Right renal pelvis (tissue), 4 donors: ENCODE measurements at places on chromosomes 1 and 21. TPM values are rescaled to one million over a fixed set of nuclear protein-coding genes. Genes with fewer than 3 reads are reported as not detected.

- no peak for DNase-seq
These were observed 324.4 kb downstream of the AJAP1 start for GRCh38 chr1:4978660-4979390.

DNA sequence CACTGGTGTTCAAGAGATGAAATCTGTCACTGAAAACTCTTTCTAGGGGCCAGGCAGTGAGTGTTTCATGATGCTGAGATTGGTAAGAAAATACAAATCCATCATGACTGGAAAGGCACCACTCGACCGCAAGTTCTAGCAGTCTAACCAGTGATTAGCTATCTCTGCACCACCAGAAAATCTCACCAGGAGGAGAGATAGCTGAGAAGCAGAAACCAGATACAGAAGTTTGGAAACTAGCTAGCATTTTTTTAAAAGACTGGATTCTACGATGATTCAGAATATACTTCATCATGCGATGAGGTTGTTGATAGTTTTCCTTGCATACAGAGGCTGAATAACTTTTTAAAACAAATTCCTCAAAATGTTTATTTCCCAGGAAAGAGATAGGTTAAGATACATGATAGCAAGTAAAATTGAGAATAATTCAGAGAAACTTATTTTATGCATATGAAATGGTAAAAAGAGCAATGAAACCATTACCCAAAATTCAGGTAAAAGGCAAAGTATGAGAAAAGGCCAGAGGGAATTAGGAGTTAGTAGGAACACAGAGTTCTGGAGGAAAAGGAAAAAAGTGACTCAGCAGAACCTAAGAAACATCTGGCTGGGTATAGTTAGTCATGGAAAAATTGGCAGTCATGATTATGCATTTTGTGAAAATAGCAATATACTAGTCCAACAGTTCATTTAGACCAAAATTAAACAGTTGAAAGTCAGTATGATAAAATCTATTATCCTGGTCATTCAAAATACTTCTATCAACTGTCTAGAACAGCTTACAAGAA lies 3.3 kb upstream of the F3 start:
- DNase-seq = no peak

DNA sequence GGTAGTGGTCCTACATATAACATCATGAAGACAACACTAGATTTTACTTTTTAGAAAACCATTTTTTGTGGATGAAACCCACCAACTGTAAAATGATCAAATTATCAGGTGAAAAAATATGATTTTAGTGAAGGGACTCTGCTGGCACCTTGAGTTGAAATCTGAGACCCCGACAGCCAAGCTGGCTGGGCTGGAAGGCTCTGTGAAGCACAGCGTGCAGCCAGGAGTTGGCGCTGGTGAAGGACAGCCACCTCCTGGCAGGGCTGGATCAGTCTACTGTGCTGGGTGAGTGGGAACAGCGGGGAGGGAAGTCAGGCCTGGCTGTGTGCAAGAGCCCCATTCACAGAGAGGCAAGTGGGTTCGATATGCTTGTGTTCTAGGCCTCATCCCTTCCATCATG lies 47.9 kb downstream of the DDAH1 start:
- DNase-seq = no peak

- DNase-seq = no peak
These were observed 199.2 kb upstream of the NEGR1 start for GRCh38 chr1:72481420-72481970.

DNA sequence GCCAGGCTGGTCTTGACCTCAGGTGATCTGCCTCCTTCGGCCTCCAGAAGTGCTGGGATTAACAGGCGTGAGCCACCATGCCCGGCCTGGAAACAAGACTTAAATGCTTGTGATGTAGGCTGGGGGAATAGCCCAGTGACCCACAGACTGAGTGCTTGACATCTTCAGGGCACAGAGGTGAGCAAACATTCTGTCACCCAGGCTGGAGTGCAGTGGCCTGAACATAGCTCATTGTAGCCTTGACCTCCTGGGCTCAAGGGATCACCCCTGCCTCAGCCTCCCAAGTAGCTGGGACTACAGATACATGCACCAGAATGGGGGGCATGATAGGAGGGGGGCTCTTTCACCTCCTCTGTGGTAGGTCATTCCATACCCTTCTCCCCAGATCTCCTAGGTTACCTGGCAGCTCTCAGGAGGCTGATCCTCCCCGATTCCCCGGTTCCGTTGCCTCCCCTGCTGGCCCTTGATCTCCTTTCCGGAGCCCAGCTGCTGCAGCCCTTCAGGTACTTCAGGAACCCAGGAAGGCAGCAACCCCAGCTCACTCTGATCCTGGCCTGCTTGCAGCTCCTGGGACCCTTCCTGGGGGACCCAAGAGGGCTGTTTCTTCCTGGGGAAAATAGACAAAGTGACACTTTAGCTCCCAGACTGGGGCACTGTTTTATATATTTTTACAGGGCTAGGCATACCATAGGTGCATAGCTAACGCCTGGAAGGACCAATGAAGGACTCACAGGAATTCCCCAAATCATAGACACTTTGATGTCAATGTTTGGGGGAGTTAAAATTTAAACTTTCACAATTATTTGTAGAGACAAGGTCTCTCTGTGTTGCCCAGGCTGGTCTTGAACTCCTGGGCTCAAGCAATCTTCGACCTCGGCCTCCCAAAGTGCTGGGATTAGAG lies 11.8 kb downstream of the SPATA21 start:
- DNase-seq = no peak

DNA sequence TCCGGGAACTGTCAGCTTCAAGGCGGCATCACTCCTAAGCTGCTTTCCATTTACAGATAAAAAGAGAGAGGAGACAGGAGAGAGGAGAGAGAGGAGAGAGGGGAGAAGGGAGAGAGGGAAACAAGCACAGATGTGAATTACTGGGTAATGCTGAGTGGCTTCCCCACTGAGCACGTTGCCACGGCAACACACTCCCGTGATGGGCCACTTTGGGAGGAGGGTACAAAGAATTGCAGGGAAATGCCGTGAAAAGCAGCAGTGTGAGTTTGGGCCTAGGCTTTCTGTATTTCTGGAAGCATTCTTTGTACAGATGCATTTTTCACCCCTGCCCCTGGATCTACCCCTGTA lies 128.0 kb upstream of the IRF2BP2 start:
- DNase-seq = no peak

GRCh38 chr1:212247179-212247721 lies 38.0 kb upstream of the PPP2R5A start:
- DNase-seq = no peak

DNA sequence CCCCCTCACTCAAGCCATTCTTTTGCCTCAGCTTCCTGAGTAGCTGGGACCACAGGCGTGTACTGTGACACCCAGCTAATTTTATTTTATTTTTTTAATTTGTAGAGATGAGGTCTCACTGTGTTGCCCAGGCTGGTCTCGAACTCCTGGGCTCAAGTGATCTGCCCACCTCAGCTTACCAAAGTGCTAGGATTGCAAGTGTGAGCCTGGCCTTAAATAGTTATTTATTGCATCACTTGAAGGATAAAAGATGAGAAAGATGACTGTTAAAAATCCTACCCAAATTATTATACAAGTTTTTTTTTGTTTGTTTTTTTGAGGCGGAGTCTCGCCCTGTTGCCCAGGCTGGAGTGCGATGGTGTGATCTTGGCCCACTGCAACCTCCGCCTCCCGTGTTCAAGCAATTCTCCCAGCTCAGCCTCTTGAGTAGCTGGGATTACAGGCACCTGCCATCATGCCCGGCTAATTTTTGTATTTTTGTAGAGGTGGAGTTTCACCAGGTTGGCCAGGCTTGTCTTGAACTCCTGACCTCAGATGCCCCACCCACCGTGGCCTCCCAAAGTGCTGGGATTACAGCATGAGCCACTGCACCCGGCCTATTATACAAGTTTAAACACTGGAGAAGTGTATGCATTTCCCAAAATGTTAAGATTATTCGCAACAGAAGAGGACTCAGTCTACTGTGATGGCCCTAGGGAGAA lies 2.3 kb downstream of the UTP11 start:
- DNase-seq = no peak

GRCh38 chr1:9181176-9181906 lies 52.4 kb upstream of the GPR157 start:
- DNase-seq = no peak

DNA sequence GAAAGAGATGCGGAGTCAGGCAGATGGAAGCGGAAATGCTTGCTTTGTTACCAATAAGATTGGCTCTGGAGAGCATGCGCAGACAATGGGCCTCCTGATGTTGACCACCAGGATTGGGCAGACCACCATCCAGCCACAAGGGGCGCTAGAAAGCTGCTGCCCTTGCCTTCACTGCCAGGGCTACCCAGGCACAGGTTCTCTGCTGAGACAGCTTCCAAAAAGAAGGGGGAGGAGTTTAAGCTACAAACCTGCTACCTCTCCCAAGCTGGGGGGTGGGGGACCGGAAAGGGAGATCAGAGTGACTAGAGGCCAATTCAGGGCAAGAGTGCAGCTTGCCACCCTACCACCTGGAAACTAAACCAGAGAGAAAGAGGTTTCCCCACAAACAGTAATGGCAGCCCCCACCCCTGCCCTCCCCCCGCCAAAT lies 369.7 kb downstream of the RRAGC start:
- DNase-seq = no peak

DNA sequence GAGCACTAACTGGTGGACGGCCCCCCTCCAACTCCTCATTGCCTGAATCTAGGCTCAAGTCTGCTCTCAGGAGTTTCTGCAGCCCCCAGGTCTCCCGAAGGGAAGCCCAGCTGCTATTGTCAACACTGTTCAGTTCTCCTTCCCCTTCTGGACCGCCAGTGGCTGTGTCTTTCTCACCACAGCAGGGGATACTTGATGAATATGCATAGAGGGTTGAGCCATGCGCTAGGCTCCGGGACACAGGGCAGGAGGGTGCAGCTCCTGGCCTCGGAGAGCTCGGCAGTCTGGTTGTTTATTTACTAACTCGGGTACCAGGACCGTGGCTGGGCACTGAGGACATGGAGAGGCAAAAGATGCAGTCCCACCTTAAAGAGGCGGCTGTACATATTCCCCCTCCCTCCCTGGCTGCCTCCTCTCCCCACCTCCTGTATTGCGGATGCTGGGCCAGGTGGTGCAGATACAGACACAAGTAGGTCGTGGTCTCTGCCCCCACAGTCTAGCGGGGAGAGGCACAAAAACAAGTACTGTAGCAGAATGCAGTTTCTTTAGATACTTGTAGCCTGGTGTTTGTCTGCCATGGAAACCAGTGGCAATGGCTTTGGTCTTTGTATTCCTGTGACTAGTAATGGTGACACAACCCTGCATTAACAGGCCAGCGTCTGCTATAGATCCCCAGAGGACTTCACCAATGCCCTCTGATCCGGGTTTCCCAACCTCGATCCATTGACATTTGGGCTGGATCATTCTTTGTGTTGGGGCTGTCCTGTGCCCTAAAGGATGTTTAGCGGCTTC lies 26.2 kb downstream of the ARHGEF10L start:
- DNase-seq = no peak

DNA sequence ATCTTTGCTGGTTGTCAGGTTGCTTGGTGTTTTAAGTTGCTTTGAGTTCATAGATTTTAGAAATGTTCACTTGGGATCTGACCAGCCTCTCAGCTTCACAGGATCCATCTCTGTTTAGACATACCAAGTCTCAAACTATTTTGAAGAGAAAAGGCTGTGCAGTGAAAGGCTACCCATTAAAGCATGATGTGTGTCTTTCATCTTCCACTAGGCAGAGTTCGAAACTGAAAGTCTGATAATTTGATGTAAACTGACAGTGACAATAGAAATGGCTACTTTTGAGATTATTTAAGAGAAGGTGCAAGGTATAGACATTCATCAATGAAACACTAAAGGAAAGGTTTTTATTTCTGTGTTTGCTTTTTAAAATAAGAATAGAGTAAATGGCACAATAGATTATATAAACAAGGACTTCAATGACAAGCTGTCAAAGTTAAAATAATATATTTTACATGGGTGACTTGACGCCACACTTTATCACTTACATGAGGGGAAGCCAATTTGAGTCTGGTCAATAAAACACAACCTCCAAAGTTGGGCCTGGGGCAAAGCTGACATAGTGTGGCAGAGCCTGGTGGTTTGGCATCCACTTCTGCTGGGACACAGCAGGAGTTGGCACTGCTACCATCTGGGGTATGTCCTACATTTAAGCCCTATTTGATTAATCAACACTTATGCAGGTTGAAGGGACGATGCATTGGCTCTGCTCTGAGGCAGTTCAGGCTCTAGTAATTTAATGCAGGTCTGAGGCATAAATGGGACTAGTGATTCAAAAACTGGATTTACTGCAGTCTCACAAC lies 197.7 kb downstream of the CRB1 start:
- no peak for DNase-seq

GRCh38 chr21:15219894-15220293 lies 155.1 kb upstream of the NRIP1 start:
- no peak for DNase-seq

LCE1F gene
- polyA plus RNA-seq = not detected

TFAP2E gene
- 0.98 TPM for polyA plus RNA-seq

LAMC2 gene
- polyA plus RNA-seq = 6.0 TPM

FCRL2 gene
- not detected for polyA plus RNA-seq

GJA9 gene
- polyA plus RNA-seq = 0.37 TPM

PRKAA2 gene
- polyA plus RNA-seq = 16.4 TPM

FAM72D gene
- 2.3 TPM for polyA plus RNA-seq

RXFP4 gene
- polyA plus RNA-seq = 0.25 TPM

PYGO2 gene
- polyA plus RNA-seq = 51.0 TPM

RHD gene
- polyA plus RNA-seq = 1.1 TPM
